Naive B cell (primary cell): ENCODE measurements at places on chromosomes 2 and 18.

GRCh38 chr2:23414871-23415270 is 29.9 kb downstream of the KLHL29 start:
- no peak for DNase-seq

- DNase-seq, result no peak
These were observed 52.6 kb downstream of the MGAT5 start for GRCh38 chr2:134306521-134306920.

GRCh38 chr2:164151522-164151921 is 415.7 kb upstream of the FIGN start:
- DNase-seq, result no peak

- DNase-seq, result peak; percentile 6
These were observed 2.4 kb downstream of the OSBPL1A start for GRCh38 chr18:24395049-24395795.

DNA sequence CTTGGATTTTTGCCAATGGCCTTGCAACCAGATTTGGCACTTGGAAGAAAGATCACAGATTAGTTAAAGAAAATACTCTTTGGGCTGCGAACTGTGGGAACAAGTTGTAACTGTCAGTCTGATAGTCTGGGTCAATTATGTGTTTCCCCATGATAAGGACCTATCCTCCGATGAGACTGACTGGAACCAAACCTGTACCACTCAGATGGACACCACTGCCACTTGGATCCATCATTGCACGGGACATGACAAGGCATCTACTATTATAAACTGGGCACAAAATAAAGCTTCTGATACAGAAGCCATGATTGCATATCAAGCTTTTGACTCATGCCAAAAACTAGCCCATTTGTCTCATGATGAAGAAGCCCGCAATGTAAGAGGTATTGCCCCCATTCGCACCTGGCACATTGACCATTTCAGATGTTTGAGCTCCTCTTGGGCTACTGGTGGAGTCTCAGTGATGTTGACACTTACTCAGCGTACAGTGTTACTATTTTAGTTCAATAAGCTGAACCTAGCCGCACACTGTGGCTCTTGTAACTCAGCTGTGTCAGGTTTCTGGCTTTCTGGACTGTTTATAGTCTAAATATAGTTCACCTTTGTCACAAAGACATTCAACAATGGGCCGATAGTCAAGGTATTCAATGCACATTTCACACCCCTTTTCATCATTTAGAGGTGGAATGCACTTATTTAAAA is 179.8 kb upstream of the RBBP8 start:
- DNase-seq, result no peak

GRCh38 chr2:30679426-30680088 is 127.7 kb downstream of the CAPN13 start:
- DNase-seq, result no peak

DNA sequence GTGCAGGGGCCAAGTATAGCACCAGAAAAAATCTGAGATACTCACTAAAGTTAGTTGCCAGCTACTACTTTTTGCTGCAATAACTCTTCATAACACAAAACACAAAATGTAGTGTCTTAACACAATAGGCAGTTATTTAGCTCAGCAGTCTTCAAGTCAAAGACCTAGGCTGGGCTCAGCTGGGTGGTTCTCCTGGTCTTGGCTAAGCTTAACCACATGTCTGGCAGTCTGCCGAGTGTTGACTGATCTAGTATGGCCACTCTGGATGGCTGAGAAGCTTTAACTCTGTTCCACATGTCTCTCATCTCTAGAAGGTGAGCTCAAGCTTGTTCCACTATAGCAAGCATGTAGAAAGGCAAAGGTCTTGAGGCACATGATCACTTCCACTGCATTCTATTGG is 451.6 kb downstream of the SOX11 start:
- DNase-seq, result no peak

DNA sequence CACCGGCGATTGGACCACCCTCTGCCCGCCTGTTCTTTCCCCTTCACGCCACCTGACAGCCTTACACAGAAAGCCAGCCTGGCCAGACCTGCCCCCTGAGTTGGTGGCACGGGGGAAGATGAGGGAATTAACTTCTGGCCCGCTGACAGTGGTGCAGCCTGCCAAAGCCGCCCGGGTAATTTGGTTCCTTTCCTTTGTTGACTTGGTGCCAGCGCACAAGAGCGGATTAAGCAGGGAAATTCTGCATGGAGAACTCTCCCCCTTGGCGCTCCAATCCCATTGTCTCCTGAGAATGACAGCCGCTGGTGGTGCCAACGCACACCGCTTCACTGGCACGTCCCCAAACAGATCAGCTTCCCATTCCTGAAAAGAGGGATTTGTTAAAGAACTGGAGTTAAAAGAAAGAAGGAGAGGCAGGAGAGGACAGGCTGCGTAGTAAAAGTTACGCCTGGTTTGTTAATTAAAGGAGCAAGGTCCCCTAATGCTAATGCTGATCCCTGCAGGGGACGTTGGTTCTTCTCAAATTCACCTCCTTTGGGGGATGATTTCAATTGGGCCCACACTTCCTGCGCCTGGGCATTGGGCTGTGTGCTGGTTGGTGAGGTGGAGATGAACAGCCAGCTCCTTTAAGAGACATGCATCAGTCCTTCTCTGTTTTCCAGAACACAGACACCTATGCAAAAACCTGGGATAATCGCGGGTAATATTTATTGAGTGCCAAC is 286.8 kb downstream of the MYCN start:
- DNase-seq, result no peak

GRCh38 chr2:239806758-239807434 is 218.2 kb downstream of the NDUFA10 start:
- no peak for DNase-seq

DNA sequence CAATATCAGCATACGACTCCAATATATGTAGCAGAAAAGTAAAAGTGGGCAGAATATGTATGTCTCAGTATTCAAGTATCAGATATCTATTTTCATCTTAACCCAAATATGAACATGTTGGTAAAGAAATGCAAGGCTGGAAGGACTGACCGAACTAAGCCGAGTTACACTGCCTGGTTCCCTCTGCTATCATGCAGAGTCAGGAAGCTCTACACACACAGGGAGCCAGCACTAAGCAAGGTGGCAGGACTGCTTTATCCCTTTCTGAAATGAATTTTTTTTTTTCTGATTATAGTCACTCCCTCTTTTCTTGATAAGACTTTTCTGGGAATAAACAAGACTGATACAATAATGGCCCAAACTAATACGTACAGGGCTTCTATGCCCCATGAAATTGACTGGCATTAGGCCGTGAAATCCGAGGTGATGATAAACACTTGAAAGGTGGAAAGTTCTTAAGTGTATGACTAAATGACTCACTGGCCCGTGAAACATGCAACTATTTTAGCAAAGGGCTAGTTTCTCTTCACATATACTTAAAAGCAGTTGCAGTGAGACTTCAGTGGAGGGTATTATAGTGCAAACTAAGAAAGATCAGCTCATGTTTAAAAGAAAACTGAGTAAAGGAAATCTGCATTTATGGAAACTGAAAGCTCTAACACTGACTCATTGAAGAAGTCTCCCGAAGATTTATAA is 14.9 kb downstream of the DPP4 start:
- no peak for DNase-seq

DNA sequence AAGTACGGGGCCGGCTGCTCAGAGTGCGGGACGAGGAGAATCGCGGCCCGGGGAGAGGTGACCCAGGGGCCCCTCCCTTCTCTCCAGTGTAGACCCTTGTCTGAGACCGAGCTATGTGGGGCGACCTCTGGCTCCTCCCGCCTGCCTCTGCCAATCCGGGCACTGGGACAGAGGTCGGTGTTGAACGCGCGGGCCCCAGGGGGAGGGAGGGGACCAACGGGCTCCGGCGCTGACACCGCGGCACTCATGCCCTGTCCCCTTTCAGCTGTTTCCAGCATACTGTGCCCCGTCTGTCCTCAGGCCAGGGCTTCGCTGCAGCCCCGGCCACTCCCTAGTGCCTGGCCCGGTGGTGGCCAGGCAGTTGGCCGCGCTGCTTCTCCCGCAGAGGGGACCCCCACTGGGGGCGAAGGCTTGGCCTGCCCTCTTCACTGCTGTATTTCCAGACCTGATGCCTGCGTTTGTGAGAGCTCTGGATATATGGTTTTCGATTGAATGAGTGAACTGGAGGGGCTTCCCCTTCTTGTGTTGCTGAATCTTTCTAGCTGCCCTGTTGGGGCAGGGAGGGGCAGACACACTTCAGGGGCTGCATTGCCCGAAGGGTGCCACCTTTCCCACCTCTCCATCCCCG is 809 bp downstream of the DBI start:
- peak; percentile 37 for DNase-seq

DNA sequence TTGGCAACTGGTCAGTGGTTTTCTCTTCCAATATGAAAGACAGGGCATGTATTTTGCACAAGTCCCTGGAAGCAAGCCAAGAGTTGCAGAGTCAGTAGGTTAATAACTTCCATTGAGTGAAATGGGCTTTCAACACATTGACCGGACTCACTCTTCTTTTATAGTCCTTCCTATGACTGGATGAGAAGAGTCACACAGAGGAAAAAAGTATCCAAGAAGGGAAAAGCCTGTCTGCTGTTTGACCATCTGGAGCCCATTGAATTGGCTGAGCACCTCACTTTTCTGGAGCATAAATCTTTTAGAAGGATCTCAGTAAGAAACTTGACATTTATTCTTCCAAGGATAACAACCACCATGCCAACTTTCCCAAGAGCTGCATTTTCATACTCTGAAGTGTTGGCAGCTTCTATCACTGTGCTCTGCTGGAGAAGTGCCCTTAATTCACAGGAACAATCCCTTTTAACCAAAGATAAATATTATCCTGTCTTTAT is 45.4 kb downstream of the RASGRP3 start:
- no peak for DNase-seq

DNA sequence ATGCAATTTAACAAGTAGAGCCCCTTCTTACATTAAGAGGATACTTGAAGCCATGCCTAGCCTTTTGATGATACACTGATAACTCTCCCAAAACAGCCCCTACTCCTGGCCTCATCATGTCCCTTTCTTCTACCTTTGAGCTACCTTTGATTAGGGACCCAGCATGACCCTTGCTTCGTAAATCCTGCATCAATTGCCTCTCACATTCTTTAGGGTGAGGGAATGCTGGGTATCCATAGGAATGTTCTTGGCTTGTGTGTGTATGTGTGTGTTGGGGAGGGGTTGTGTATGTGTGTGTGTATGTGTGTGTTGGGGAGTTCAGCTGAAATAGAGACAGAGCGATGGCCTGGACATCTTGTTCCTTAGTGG is 5.3 kb upstream of the KRCC1 start:
- no peak for DNase-seq

DNA sequence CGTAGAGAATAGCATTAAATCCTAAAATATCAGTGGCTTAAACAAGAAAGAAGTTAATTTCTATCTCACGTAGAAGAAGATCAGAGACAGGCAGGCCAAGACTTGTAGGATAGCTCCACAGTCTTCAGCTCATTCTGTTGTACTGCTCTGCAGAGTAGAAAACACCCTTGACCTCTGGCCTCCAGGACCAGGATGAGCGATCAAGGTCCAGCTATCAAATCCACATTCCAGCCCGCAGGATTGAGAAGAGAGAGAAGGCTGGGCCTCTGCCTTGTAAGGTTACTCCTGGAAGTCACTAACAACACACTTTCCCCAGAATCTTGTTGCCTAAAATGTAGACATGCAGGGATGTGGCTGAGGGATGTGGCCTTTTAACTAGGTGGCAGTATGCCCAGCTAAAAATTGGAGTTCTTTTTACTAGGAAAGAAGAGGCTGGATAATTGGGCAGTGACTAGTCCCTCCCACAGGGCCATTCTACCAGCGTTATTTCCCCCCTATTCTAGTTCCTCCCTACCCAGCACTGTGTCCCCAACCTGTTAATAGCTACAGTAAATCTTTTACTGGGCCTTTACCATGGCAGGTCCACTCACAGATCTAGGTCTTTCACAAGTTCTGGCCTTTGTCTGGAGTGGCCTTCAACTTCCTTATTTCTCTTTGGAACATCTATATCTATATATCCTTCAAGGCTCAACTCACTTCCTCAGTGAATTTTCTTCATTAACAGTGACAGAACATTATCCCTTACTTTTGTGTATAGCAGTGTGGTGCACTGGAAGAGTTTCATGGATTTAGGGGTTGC is 165.0 kb downstream of the DIS3L2 start:
- no peak for DNase-seq

GRCh38 chr2:204315236-204315662 is 230.0 kb upstream of the PARD3B start:
- DNase-seq, result no peak

DNA sequence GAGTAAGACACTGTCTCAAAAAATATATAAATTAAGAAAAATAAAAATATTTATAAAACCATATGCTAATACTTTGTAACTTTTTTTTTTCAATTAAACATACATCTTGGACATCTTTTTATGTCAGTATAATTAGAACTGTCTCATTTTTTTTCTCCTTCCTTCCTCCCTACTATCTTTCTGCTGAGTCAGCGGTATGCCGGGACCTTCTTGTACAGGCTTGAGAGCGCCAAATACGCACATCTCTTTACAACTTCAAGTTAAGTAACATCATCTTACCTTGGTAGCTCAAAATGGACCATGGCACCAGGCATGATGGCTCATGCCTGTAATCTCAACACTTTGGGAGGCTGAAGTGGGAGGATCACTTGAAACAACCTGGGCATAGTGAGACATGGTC is 153.4 kb downstream of the FAM161A start:
- DNase-seq, result no peak

DNA sequence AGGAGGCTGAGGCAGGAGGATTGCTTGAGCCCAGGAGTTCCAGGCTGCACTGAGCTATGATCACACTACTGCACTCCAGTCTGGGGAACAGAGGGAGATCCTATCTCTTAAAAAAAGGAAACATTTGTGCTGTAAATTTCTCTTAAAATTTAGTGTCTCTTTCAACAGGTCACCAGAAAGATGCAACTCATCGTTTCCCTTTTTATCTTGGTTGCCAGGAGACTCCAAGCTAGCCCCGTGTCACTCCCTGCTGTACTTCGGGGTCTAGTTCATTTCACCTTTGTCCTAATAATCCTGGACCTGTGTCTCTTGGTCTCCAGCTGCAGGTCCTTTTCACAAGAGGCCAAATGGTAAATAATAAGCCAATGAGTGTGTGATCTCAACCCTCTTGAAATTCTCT is 7.1 kb downstream of the HS1BP3 start:
- no peak for DNase-seq

DNA sequence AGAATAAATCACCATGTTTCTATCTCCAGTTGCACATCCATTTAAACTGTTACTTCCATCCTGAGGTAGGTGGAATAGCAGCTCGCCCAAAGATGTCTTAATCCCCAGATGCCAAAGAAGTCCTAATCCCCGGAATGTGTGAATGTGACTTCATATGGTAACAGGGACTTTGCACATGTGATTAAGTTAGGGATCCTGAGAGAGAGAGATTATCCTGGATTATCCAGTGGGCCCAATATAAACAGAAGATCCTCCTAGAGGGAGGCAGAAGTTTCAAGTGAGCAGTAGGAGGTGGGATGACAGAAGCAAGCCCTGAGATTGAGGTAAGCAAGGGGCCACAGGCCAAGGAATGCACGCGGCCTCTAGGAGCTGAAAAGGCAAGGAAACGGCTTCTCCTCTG is 19.8 kb downstream of the CREG2 start:
- no peak for DNase-seq
